D341Med (cell line): ENCODE measurements at places on chromosomes 2 and 18.

DNA sequence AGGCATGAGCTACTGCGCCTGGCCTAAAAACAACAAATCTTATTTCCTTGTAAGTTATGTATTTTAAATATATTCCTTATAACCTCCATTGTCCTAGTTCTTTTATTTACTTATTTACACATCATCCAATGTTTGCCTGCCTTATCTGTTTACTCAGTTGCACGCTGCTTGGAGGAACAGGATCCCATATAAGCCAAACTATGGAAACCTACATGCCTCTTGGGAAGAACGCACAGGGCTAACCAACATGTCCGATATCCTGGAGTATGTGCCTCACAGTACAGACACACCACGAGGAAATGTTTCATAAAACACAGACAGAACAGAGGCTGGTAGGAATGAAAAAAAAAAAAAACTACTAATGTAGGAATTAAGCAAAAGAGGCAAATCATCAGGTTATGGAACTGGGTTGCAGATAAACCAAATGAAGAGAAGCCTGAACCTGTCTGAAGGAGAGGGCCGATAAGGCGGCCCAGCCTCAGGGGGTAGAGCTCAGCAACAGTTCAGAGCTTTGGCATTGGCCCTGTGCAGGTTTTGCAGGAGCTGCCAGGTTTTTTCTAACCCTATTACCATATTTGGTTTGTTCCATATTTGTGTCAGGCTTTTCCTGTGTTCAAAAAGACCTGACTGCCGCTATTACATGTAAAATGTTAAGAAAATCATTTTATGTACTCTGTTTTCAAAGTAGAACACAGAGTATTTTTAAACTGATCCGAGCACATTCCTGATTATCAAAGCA, 19.9 kb upstream of the SP3 start:
- no peak for DNase-seq

GRCh38 chr2:64787019-64787365, 133.3 kb upstream of the SERTAD2 start:
- DNase-seq = no peak

DNA sequence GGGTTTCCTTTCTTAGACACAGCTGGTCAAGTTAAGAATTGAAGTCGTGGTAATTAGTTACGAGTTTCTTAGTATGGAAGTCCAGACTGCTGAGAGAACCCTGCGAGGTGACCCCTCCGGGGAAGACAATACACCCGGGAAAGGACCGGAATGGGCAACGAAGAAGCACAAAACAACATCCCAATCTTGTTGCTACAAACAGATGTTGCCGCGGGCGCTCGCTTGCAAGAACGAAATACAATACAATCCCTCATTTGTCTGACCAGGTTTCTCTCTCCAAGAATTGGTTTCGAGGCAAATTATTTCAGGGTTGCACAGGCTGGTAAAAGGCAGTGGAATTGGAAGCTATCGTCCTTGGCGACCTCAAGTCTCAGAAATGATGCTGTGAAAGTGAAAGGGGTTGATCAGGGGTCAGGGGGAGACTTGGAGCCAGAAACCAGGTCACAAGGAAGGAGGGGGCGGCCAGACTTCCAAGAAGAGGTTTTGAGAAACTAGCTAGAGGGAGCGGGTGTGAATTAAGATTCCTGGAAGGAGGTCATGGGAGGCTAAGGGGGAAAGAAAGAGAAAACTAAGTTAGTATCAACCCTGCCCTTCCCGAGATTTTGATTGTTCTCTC, 401.9 kb downstream of the HRH4 start:
- no peak for DNase-seq

DNA sequence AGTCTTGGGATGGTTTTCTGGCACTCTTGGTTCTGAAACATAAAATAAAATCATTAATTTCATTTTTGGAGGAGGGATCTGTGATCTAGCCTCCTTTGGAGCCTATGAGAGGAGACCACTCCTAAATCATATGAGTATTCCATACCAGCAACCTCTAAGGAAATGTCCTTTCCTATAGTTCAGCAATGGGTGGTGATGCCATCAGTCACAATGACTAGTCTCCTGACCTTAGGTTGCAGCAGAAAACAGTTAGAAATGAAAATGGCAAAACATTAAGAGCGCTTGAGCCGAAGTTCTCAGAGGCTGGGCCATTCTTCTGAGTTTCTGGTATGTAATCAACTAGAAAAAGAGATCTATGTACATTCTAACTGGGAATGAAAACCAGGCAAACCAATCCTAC, 56.5 kb downstream of the TMEM247 start:
- DNase-seq = no peak

DNA sequence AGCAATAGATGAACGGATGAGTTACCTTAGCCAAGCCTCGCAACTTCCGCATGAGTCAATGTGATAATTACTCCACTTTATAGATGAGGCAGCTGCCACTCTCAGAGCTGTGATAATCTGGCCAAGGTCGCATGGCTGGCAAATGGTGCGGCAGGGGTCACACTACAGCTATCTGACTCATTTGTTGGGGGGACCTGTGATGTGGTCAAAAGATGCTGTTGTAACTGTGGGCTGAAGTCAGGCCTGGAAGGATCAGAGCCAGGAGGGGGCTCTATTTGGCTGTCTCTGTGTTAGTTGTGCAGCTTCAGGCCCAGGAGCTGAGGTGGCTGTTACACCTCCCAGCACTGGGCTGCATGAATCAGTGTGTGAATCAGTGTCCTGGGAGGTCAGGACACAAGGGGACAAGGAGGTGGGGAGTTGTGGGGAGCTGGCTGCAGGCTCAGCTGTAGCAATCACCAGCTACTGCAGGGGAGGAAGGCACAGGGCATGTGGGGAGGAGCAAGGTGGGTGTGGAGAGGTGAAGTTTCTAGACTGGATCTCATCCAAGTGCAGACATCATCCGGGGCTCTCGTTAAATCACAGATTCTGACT, 33.1 kb downstream of the NGEF start:
- DNase-seq = no peak

DNA sequence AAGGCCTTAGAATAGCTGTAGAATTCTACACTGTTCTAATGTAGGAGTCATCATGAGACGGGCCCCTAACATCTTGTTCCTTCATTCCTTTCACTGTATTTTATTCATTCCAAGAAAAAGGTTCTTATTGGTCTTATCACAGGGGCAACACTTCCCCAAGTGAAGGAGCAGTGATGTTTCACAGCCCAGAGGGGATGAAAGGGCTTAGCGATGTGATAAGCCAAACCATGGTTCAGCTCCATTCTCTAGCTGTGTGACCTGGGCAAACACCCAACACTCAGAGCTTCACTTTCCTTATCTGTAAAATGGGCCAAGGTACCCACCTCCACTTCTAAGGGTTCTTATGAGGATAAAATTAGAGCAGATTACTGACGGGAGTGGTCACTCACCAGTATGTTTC, 25.4 kb upstream of the HS6ST1 start:
- DNase-seq = no peak

DNA sequence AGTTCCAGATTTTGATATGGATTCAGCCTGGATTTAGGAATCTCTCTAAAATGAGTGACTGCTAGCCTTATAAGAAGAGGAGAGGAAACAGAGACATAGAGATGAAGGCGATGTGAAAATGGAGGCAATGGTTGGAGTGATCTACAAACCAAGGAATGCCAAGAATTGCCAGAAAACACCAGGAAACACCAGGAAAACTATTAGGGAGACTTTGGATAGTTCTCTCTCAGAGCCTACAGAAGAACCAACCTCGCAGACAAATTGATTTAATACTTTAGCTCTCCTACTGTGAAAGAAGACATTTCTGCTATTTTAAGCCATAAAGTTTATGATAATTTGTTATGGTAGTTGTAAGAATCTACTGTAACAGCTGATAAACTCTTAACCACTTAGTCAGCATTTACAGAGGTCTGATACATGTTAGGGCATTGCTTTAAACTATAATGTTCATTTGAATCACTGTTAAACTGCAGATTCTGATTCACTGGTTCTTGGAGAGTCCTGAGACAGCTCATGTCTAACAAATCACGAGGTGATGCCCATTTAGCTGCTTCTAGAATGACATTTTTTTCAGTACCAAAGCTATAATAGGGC, 1702.6 kb upstream of the LRRTM1 start:
- no peak for DNase-seq

GRCh38 chr18:27855486-27855885, 321.4 kb downstream of the CDH2 start:
- DNase-seq = no peak
